Activated effector memory CD4-positive, alpha-beta T cell treated with Interleukin-2 at 50 U/mL for 16 hours (primary cell): ENCODE measurements at places on chromosomes 2 and 18.

DNA sequence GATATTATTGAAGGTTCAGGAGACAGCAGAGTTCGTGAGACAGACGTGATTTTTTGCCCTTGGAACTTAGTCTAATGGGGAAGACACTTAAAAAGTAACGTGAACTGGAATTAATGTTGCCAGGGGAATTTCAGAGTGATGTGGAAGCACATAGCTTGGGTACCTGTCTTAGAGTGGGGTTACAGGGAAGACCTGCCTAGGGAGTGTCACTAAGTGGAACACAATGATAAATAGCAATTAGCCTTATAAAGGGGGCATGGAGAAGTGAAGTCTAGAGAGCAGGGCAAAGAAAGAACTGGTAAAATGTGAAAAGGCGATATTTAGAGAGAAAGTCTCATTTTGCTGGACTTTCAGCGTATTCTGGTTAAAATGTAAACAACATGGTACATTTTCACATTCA lies 306.0 kb upstream of the TCF4 start:
- DNase-seq, result no peak

DNA sequence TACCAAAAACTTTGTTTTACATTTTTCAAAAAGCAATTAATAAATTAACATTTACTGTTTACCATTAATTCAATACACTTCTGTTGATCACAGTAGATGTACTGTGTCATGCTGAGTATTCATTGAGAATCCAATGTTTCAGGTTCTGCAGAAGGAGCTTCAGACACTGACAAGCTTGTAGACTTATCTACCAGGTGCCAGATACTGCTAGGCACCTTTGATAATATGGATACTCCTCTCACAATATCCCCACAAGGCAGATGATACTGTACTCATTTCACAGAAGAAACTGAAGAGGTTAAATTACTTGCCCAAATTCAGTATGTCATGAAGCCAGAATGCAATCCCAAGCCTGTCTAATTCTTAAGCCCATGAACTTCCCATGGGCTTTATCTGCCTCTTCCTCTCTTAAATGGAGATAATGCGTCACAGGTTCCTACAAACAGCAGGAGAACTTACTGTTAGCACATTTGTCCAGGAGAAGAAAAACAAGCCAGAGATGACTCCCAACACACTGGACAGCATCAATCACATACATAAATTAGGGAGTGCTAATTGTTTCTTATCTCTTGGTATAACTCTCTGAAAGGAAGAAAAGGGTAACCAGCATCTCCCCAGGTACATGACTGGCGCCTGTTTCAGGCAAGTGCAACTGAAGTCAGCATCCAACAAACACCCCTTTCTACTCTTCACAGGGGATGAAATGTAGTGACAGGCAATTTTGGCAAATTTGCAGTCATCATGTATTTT lies 27.4 kb downstream of the ITSN2 start:
- no peak for DNase-seq

- no peak for DNase-seq
These were observed 16.1 kb downstream of the PRPF40A start for GRCh38 chr2:152701198-152701597.

GRCh38 chr18:48655508-48655907 lies 116.7 kb downstream of the CTIF start:
- no peak for DNase-seq

DNA sequence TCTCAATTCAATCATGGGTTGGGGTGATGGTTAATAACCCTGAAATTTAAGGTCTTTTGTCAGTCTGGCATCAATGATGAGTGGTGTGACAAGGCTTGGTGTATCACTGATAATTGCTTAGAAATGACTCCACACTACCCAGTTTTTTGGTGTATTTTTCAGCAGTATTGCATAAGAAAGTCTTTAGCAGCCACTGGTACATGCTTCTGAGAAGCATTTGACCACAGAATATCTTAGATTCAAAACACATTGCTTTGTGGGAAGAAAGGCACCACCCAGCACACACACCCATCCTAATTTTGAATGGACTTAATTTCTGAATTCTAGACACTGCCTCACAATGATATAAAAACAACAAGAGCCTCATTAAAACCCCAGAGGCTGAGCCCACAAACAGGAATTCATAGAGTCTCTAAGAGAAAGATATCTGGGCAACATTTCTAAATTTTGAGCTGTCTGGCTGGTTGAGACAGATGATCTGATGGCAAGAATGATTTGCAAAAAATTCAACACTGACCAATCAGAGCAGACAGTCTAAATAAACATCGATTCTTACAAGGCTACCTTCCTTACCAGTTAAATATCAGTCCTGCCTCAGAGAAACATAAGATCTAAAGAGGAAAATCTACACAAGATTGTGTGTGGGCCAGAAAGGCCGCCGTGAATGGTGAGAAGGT lies 114.7 kb upstream of the CYP1B1 start:
- no peak for DNase-seq

DNA sequence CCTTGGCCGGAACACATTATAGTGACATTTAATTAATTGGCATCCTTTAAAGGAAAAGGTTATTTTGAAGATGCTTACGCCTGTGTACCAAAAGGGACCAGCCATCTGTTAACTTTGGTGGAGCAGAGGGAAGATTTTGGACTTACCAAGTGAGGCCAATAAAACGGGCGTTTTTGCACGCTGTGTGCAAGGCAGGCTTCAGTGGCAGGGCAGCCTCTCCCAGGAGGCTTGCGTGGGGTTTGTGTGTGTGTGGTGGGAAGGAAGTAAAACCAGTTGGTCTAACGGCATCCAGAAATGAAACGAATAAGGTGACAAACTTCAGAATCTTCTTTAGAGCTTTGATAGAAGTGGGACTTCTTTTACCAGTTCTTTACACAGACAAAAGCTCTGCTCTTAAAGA lies 191.7 kb downstream of the PRKCE start:
- DNase-seq, result no peak

DNA sequence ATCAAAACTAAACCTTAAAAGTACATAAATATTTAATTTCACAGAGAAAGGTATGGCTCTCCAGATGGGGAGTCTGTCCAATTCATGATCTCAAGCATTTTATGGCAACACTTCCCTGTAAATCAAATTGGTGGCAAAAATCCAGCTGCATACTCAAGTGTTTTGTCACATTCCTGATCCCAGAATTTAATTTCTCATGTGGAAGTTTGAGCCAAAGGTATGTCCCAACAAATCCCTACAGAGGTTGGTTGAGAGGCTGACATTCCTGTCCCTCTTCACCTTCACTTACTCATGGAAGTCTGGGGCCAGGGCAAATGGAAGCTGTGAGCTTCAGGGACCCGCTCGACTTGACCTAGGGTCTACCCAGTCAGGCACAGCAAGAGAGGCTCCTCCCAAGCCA lies 17.7 kb downstream of the KLF7 start:
- DNase-seq, result no peak

GRCh38 chr18:76405280-76405679 lies 89.8 kb downstream of the ZNF516 start:
- DNase-seq, result no peak
